Urinary bladder (tissue), 4 donors: ENCODE measurements at places on chromosomes 11 and 22. TPM values are rescaled to one million over a fixed set of nuclear protein-coding genes. Genes with fewer than 3 reads are reported as not detected.

GRCh38 chr22:39994566-39995392 is at the start of gene FAM83F:
Gene FAM83F, plus strand, starts transcription at chr22:39994954. Its CDS starts 89 bp downstream, at chr22:39995043.
- no peak for DNase-seq

- DNase-seq = no peak
Measured at GRCh38 chr11:72969894-72970335, 155.7 kb downstream of the ATG16L2 start.

DNA sequence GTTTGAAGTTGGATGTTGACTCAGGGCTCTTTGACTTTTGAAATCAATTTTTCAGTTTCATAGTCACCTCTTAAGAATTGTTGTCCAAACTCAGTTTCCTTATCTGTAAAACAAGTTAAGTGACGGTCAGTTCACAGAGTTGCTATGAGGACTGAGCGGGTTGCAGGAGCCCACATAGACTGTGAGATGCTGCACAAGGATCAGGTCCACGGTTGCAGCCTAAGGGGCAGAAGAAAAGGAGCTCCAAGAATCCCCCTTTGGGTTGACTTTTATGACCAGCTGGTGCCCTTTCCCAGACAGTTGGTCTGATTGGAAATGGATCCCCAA is 55.5 kb upstream of the TIMP3 start:
- DNase-seq = no peak

- no peak for DNase-seq
Measured at GRCh38 chr22:36611241-36611976, 82.4 kb upstream of the EIF3D start.

DNA sequence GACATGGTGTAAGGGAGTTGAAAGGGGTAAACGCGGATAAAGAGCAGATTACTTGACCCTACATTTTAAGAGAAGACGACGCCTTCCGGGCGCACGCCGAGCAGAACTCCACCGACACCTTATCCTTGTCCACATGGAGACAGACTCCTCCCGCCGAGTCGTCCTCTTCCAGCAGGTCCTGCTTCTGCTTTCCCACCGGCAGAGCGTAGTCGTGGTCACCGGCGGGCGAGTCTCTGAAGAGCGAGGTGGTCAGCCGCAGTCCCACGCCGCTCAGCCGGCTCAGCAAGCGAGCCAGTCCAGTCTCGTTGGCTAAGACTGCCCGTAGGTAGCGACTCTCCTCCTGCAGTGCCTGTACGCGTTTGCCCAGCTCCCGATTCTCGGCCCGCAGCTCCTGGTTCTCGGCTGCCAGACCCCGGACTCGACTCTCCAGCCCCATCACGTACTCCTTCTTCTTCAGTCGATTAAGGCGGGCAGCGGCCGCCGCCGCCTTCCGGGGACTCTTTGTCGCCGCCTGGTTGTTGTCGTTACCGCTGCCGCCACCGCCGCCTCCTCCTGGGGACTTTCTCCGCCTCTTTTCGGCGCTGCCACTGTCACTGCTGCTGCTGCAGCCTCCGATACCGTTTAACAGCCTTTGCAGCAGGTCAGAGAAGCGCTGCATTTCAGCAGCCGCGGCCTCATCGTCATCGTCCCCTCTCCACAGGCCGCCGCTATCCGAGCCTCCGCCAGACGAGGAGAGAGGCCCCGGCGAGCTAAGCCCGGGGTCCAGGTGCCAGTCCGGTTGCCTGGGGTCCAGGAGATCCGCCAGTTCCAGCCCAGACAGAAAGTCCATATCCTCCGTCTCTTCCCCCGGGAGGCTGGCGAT is 945 bp downstream of the CREBZF start:
- no peak for DNase-seq

GRCh38 chr11:64064374-64065140 is 28.8 kb downstream of the FLRT1 start:
- DNase-seq = no peak

DNA sequence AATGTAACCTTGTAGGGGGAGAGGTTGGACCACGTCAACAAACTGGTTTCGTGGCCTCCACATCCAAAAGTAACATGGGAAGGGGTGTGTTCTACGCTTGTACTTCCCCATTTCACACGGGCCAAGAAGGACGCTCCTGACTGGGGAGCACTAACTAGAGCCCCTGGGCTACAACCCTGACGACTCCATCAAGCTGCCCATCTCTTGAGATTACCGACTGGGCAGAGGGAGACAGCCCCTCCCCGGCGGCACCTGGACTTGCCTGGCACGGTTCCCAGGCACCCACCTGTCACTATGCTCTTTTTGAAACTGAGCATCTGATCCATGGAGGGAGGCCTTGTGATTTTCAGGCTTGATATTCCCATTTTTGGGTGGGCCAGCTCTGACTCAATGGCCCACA is 68.5 kb downstream of the SHANK2 start:
- DNase-seq = no peak

GRCh38 chr11:45647329-45647728 is 18.1 kb downstream of the CHST1 start:
- no peak for DNase-seq

DNA sequence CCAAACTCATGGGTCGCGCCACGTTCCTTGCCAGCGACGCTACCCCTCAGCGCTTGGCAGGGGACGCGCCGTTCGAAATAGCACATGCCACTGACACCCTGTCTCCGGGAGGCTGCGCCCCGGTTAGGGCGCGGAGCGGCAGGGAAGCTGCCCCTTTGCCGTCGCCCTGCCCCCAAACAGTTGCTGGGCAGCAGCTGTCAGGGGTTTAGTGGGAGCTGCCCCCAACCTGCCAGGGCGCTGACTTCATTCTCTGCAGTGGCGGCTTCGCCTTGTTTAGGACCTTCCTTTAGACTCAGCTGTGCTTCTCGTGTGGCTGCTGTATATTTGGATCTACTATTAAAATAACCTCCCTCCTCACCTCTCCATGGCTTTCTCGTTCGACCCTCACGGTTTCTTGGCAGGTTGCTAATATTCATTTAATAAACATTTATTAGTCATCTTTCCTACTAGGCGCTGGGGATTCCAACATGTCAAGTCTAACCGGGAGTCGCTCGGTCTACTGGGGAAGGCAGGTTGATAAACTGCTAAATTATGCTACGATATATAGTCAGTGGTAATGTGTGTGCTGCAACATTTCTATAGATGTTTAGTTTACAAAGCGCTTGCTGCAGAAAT is 782 bp downstream of the TMEM109 start:
- no peak for DNase-seq

- no peak for DNase-seq
Measured at GRCh38 chr22:29765905-29766631, 739 bp downstream of the ZMAT5 start.

GRCh38 chr11:62125881-62126280 is 2.1 kb downstream of the INCENP start:
- no peak for DNase-seq

GRCh38 chr11:85377901-85378300 is 249.2 kb downstream of the DLG2 start:
- no peak for DNase-seq

GRCh38 chr11:83158965-83159901 is 2.3 kb downstream of the PCF11 start:
- no peak for DNase-seq

DNA sequence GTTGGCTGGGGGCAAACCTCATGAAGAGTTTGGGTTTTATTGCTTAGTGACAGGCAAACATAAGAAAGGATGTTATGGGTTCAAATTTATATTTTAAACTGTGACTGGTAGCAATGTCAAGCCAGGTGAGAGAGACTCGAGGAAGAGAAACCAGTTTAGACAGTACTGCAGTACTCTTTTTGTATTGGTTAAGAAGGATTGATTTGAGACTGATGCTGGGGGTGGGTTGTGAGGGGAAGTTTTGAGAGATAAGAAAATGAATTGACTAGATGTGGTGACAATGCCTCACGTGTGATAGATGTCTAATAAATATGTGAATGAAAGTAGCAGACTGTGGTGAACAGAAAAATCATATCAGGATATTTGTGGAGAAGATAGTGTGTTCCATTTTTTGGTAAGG is 142.4 kb downstream of the DDX10 start:
- no peak for DNase-seq

GRCh38 chr22:31337178-31337577 is 9.0 kb downstream of the PATZ1 start:
- no peak for DNase-seq

GRCh38 chr11:134993691-134994243 is 581.7 kb upstream of the B3GAT1 start:
- DNase-seq = no peak

- DNase-seq = no peak
Measured at GRCh38 chr11:14347991-14348390, 11.0 kb downstream of the RRAS2 start.

GRCh38 chr11:68440224-68440623 is 20.3 kb upstream of the PPP6R3 start:
- peak; percentile 29 for DNase-seq

DNA sequence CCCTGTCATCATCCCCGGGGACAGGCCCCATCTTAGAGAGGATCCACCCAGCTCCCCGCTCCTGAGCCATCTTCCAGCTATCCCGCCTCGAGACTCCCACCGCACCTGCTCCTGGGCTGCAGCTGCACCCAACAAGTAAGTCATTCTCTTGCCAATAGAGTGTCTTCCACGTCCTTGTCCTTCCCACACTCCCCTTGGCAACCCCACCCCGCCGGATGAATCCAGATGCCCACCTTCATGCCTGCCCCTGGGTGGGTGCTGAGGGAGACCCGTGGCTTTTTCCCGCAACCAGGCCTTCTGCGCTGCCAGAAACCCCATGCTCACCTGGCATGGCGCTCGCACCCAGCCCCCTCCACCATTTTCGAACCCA is 11.1 kb upstream of the C11orf24 start:
- DNase-seq = no peak

- no peak for DNase-seq
Measured at GRCh38 chr11:26442131-26442530, 110.2 kb downstream of the ANO3 start.

- no peak for DNase-seq
Measured at GRCh38 chr11:121460941-121461514, 8.3 kb upstream of the SORL1-AS1 start.

GRCh38 chr22:28051091-28051786 is 132.2 kb upstream of the PITPNB start:
- no peak for DNase-seq

DNA sequence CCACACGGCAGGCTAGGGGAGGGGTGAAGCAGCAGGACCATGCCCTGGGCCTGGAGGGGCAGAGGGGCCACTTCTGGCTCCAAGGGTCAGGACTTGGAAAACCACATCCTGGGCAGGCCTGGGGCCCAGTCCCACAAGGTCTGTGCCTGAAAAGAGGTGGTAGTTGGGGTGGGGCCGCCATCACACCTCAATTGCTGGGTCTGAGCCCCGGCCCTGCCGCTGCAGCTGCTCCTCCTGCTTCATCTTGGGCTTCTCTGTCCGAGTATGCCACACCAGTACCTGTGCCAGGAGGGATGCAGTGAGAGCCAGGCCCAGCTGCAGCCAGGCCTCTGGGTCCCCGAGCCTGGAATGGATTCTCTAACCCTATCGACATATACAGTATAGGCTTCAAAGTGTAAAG is 2.5 kb downstream of the ROM1 start:
- DNase-seq = no peak

DNA sequence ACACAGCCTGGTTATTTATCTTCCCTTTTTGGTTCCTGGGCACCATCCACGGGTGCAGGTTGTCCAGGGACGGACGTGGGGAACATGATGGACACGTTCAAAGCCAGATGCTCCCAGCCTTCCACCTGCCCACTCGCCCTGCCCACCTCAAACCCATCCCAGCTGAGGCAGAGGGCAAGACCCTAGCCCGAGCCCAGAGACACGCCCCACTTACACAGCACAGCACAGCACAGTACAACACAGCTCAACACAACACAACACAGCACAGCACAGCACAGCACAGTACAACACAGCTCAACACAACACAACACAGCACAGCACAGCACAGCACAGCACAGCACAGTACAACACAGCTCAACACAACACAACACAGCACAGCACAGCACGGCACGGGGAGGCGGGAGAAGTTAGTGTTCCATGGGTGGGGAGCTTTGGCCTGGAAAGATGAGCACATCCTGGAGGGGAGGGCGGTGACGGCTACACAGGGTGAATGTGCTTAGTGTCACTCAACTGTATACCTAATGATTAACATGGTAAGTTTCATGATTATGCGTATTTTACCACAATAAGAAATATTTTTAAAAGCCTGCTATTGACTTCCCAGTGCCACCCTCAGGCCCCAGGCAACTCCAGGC is 1507.5 kb downstream of the BRD1 start:
- DNase-seq = no peak

- DNase-seq = no peak
Measured at GRCh38 chr11:11988099-11988651, 20.3 kb downstream of the DKK3 start.

GRCh38 chr11:11521306-11522002 is 100.4 kb downstream of the GALNT18 start:
- DNase-seq = no peak

- no peak for DNase-seq
Measured at GRCh38 chr11:57361926-57362325, 19.0 kb downstream of the PRG3 start.

GRCh38 chr11:23212807-23213206 is 352.5 kb upstream of the CCDC179 start:
- no peak for DNase-seq

DNA sequence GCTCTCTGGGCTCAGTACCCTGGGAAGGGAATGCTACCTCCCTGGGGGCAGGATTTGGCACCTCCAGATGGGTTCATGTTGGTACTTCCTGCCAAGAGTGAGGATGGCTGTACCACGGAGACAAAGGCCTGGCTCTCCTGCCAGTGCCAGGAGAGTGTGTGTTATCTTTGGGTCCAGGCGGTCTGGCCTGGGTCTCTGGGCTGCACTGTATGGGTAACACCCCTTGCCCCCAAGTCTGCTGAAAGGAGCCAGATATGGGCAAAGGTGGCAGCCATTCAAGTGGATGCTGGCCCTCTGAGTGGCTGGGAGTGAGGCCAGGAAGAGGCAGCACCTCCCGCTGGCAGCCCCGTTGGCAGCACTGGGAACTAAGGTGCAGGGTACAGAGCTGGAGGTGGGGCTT is 91.5 kb downstream of the NECTIN1 start:
- no peak for DNase-seq

- DNase-seq = no peak
Measured at GRCh38 chr11:63866211-63866610, 27.3 kb downstream of the MARK2 start.

GRCh38 chr11:103844327-103845215 is 191.9 kb upstream of the DDI1 start:
- DNase-seq = no peak

Gene MICAL2
- polyA plus RNA-seq = 44.1 TPM

Gene TMEM191C
- polyA plus RNA-seq = 0.80 TPM

Gene MIOX
- polyA plus RNA-seq = not detected

Gene MS4A4A
- polyA plus RNA-seq = 41.0 TPM

Gene CAVIN3
- 254 TPM for polyA plus RNA-seq

Gene PLEKHA7
- polyA plus RNA-seq = 8.3 TPM

Gene EFCAB6
- 0.71 TPM for polyA plus RNA-seq

Gene PGGHG
- polyA plus RNA-seq = 36.3 TPM

Gene HBE1
- polyA plus RNA-seq = 0.18 TPM

Gene NDUFS3
- 107 TPM for polyA plus RNA-seq

Gene GPR152
- not detected for polyA plus RNA-seq

Gene DDX10
- 15.9 TPM for polyA plus RNA-seq

Gene EXT2
- 52.2 TPM for polyA plus RNA-seq

Gene RNF215
- polyA plus RNA-seq = 18.8 TPM
